ENCODE measurements at places on chromosomes 6 and 20.

DNA sequence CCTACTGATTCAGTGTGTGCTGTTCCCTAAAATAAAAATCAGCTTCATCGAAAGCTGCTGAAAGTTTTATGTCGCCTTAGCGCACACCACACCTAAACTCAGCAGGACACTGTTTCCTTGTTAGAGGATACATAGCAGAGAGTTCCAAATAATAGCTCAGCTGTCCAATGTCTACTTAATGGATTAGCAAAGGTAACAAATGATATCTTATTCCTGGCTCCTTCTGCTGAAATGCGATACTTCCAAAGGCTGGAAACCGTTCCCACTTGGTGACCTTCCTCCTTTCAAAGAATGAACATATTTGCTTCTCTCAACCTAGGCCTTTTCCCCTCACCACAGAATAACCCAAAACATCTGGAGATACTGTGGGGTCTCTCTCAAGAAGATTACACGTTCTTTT lies 189.5 kb upstream of the GMDS start:
- DNase-seq: no peak

DNA sequence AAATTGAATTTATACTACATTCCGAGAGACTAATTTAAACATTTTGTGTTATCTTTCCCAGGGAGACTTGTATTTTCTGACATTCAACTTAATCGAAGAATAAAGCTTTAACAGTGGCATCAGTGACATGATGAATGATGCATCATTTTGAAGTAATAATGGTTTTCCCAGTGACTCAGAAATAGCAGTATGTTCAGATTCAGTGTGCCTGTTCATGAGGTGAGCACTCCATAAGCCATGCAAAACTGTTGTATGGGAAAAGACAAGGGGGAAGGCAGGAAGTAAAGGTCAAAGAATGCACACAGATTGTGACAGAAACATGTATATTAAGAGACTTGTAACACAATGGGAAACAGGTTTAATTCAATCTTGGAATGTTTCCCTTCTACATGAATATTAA lies 1348.2 kb upstream of the GJE1 start:
- no peak for DNase-seq

DNA sequence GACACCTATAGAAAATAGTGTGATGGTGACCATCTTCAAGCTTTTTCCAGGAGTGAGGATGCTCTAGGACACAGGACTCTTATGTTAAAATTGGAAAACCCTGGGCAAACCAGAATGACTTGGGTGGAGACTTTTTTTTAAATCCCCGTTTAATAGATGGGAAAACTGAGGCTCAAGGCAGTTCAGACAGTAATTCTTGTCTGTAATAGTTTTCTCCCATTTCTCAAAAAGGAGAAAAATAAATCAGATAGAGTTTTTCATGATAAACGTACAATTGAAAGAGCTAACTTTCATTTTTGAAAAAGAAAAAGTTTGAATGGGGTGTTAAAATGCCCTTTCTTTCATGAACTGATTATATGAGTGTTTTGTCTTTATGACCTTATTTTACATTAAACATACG lies 6.8 kb downstream of the BCAS1 start:
- no peak for DNase-seq

GRCh38 chr20:47205577-47206123 lies 150.8 kb downstream of the ZMYND8 start:
- DNase-seq: no peak

DNA sequence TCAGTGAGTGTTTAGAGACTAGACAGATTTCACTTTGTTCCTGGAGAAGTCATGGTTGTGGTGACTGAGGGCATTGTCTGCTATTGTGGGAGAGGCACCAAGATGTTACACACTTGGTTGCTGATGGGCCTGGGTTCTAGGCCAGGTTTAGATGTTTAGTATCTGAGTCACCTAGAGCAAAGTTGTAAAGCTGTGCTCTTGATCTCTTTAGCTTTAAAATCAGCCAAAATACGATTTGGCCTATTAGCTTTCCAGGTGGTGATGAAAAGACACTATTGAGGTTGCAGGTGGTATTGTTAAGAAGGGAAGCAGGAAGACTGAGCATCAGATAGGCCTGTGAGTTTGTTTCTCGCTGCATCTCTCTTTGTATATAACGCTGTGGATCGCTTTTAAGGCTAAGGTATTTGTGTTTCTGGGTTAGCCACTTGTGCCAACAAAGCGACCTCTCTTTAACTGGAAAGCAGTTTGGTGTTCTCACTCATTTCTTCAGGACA lies 48.6 kb downstream of the FOXO3 start:
- no peak for DNase-seq

GRCh38 chr6:53587291-53587690 lies 42.4 kb upstream of the GCLC start:
- DNase-seq: no peak

DNA sequence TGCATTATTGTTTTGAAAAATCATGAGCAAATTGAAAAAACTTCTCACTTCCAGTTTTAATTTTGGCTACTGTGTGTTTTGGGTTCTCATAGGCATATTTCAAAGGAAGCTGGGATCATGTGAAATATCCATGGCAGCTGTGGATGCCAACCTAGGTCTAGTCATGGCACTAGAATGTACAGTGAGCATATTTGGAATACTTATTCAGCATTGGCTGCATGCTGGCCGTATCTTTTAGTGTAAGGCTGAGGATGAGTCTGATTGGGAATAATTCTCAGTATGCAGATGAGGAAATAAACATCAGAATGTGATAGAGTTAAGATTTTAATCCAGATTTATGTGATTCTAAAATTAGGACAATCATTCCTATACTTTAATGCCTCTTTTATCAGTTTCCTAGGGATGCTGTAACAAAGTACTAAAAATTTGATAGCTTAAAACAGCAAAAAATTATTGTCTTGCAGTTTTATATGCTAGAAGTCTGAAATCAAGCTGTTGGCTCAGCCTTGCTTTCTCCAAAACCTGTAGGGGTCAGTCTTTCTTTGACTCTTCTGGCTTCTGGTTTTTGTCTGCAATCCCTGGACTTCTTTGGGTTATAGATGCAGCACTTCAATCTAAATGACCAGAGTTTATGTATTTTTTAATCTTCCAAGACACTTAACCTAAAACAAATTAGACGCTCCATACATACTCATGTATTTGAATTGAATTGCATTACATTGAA lies 37.7 kb upstream of the DEFB112 start:
- DNase-seq: no peak

DNA sequence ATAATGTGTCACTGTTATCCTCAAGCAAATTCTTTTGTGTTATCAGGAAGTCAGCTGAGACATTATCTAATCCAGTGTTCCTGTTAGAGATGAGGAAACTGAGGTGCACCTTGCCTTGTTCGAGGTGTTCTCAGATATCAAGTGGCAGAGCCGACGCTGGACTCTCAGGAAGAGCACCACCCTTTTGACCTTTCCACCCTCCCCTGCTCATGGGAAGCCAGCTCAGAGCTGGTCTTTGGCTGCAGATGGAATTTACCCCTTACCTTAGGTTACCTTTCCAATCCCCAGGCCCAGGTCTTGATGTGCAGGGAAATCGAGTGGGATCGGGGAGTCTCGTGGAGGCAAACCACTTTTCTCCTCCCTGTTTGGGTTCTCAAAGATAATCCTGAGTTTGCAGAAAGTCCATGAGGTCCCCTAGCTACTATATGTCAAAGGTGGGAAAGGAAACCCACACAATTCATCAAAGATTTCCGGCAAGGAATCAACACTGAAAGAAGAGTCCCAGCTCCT lies 62.9 kb upstream of the PIM1 start:
- no peak for DNase-seq

DNA sequence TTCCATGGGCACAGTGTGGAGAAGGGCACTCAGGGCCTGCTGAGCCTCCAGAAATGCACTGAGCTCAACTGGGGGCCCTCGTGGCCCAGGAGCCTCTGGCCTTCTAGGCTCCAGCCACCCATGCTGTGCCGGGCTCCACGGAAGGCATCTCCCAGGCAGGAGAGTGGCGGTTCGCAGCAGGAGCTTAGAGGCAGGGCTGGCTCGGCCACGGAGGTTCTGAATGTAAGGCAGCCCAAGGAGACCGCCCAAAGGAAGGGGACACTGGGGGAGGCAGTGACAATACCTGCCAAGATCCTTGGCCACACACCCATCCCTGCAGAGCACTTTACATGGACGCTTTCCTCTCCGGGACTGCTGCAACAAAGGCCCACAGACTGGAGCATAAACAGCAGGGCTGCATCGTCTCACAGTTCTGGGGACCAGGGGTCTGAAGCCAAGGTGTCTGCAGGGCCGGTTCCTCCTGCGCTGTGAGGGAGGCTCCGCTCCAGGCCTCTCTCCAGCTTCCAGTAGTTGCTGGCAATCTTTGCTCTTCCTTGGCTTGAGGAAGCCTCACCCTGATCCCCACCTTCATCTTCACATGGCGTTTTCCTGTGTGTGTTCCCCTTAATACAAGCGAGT lies 128.2 kb upstream of the CDH4 start:
- no peak for DNase-seq

GRCh38 chr6:144853603-144854002 lies 568.5 kb downstream of the UTRN start:
- DNase-seq: no peak
